NCI-H460 (cell line): ENCODE measurements at places on chromosomes 3 and 15. TPM values are rescaled to one million over a fixed set of nuclear protein-coding genes. Genes with fewer than 3 reads are reported as not detected.
A peak's percentile ranks its signal among the peaks of the same experiment; 100 is the strongest.

HHLA2 gene
- total RNA-seq = not detected in 2 replicates

KLHL25 gene
- total RNA-seq = 2.5 and 2.7 TPM in 2 replicates

HYAL1 gene
- 5.9 and 6.2 TPM in 2 replicates for total RNA-seq

GRCh38 chr15:79170256-79170664 lies 79.7 kb upstream of the RASGRF1 start:
- DNase-seq = peak; percentile 32

DNA sequence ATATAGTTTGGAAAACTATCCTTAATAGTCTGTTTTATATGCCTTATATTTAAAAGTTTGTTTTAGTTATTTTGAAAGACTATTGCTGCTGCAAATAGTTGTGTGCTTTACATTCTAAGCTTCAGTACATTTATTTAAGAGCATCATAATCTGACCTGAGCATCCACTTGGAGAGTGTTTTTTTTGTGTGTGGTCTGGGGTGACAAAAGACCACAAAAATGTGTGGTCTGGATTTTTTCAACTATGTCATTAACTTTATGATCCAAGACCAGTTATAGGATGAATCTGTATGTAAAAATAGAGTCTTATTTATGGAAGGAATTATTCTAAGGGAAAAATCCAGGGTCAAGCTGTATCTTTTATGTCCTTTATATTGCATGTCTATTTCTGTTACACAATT lies 77.4 kb downstream of the SLTM start:
- no peak for DNase-seq

- DNase-seq = no peak
These were observed 39.4 kb upstream of the ATP13A3 start for GRCh38 chr3:194526164-194526563.

- DNase-seq = no peak
These were observed 634.1 kb downstream of the RBMS3 start for GRCh38 chr3:29914861-29915524.
